Activated T-cell treated with anti-CD3 and anti-CD28 coated beads, Interleukin-2, amount 50 U/mL, for 4 hours (primary cell): ENCODE measurements at places on chromosomes 5 and 9. TPM values are rescaled to one million over a fixed set of nuclear protein-coding genes. Genes with fewer than 3 reads are reported as not detected.

- no peak for DNase-seq
Measured at GRCh38 chr9:28808042-28808441, 1234.8 kb upstream of the C9orf72 start.

DNA sequence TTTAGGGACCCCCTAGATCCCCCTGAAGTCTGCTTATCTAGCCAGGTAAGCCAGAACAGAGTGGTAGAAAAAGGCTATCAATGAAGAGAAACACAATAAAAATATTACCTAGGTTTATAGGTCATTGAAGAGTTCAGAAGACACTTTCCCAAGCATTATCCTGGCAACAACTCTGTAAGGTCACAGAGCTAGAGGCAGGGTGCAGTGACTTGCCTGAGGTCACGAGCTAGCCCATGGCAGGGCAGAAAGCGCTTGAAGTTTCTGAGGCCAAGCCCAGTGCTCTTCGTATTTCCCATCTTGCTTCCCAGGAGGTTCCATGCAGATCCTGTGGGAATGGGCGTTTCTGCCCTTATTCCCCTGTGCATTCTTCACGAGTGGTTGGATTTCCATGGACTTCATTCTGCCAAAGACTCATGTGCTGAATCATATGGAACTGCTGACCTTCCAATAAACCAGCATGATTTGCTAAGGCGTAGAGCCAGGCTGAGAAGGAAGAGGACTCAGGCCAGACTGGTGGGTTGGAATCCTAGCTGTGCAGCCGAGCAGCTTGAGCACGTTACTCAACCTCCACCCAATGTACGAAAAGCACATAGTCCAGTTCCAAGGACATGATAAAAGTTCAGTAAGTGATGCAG lies 22.1 kb downstream of the TRMO start:
- DNase-seq = no peak

DNA sequence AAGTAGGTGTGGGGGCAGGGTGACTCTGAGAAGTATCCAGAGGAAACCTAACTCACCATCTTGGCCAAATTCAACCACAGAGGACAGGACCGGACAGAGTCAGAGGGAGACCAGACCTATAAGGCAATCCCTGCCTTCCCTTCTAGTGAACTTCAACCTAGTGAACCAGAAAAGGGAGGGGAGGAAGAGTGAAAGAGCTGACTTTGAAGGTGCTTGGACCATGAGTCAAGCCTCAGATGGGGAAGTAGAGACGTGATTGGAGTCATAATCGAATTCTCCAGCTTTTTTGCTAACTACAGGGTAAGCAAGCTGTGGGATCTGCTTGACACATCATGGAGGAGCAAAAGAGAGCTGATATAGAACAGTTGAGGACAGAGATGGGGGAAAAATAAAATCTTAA lies 18.8 kb upstream of the KIF2A start:
- no peak for DNase-seq

DNA sequence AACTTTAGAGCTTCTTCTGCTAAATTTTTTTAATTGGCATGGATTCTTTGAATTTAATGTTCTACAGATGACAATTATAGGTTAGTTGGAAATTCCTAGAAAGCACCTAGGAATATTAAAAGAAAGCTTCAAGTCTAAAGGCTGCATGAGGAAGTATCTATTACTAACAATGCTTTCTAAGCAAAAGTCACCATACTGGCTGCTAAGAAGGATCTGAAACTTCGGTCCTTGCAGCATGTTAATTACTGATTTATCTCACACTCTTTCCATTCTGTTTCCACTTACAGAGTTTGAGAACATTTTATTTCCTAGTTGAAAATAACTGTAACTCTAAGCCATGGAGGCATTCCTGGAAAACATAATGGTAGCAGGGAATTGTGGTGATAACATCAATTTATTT lies 8.4 kb downstream of the SEMA6A start:
- DNase-seq = no peak

DNA sequence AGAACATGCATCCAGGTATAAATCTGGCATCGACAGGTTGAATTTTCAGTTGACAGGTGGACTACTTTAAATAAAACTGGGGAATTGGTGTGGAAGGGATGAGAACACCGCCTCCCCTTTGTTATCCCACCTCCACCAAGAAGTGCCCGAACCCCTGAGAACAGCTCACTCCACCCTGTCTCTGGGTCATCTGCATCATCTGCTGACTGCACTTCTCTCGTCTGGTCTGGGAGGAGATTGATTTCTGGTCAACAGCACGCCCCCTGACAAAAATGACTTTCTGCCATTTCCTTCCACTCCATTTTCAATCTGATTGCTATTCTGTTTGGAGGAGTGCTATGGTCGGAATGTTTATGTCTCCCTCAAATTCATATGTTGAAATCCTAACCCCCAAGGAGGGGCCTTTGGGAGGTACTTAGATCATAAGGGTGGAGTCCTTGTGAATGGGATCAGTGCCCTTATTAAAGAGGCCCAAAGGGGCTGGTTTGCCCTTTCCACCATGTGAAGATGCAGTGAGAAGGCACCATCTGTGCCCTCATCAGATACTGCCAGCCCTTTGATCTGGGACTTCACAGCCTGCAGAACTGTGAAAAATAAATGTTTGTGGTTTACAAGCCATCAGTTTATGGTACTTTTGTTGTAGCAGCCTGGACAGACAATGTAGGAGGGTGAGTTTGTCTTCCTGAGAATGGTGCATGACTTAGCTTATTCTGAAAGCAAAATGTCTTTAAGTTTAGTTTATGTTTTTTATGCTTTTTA lies 145.7 kb downstream of the EGFLAM start:
- no peak for DNase-seq

GRCh38 chr5:68725905-68726683 lies 367.7 kb upstream of the SLC30A5 start:
- no peak for DNase-seq

The ACTBL2 gene
- total RNA-seq = not detected

The MELK gene
- total RNA-seq = 11.6 TPM

The ANXA6 gene
- total RNA-seq = 128 TPM
